Heart right ventricle (tissue), 16 donors: ENCODE measurements at places on chromosomes 12 and 14. TPM values are rescaled to one million over a fixed set of nuclear protein-coding genes. Genes with fewer than 3 reads are reported as not detected.

GRCh38 chr14:102363182-102363943, 622 bp downstream of the TECPR2 start:
- H3K4me3 ChIP-seq = peak overlapping the region; percentile 95
- peaks cover 6% of the 10 kb centered on the region for H3K36me3 ChIP-seq
- H3K4me1 ChIP-seq = peaks cover 46% of the 10 kb centered on the region
- H3K27ac ChIP-seq = peak overlapping the region; percentile 95
- no peaks in the 10 kb centered on the region for H3K27me3 ChIP-seq

DNA sequence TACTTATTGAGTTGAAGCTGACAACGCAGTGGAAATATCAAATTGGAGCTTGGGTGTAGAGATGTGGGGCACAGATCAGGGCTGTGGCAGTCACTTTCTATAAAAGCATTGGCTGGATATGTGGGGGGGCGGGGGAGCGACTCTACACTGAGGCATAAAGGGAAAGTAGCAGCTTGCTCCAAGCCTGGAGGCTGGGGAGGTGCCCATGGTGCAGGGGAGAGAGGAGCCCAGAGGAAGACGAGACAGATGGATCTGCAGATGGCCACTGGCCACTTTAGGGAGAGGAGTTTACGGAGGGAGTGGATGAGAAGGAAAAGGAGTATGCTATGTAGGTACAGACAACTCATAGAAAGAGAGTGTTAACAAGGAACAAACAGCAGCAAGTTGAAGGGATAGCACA, 13.5 kb upstream of the NGB start:
- H3K27me3 ChIP-seq = no peaks in the 10 kb centered on the region
- H3K4me3 ChIP-seq = no peak overlapping the region
- no peaks in the 10 kb centered on the region for H3K4me1 ChIP-seq
- H3K27ac ChIP-seq = no peak overlapping the region
- DNase-seq = no peak

DNA sequence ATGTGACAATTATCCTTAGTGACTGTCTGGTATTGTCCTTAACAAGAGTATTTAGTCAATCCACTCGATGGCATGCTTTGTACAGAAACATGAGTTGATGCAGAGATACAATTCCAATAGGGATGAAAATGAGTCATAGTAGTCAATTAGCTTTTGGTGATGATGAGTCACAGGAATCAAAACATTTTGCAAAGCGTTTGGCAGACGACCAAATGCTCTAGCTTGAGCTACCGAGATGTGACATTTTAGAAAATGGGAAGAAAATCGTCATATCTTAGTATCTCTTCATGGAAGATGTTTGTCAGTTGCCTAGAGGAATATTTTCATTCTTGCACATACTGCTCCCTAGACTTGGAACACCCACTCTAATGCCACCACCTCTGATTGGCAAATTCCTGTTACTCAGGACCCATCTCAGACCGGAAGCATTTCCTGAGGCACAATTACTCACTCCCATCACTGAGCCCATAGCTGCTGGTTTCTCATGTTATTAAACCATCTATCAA, 95.0 kb downstream of the LMNTD1 start:
- no peaks in the 10 kb centered on the region for H3K36me3 ChIP-seq
- no peaks in the 10 kb centered on the region for H3K4me1 ChIP-seq
- DNase-seq = no peak
- no peaks in the 10 kb centered on the region for H3K27me3 ChIP-seq

The TMEM121 gene
- 2.6 TPM for polyA plus RNA-seq

The KSR2 gene
- not detected for polyA plus RNA-seq

The NCAPD2 gene
- polyA plus RNA-seq = 5.8 TPM
